ENCODE measurements at places on chromosomes 16 and 17.

GRCh38 chr17:4789701-4789950, 862 bp downstream of the GLTPD2 start:
- DNase-seq, result no peak

DNA sequence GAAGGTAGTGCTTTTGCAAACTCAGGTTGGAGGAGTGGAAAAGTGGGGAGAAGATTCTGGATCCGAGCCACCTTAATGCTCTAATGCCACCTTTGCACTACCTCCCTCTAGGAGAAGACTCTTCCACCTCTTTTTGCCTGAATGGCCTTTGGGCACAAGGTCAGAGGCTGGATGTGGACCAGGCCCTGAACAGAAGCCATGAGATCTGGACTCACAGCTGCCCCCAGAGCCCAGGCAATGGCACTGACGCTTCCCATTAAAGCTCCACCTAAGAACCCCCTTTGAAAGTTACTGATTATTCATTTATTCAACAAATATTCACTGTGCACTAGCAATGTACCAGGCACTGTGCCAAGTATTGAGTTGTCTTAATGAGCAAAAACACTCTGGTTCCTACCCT, 3.2 kb downstream of the SHBG start:
- DNase-seq, result no peak

GRCh38 chr17:59466946-59467801, 98.2 kb upstream of the DHX40 start:
- no peak for DNase-seq

GRCh38 chr16:22240023-22240710, 34.1 kb downstream of the EEF2K start:
- no peak for DNase-seq

DNA sequence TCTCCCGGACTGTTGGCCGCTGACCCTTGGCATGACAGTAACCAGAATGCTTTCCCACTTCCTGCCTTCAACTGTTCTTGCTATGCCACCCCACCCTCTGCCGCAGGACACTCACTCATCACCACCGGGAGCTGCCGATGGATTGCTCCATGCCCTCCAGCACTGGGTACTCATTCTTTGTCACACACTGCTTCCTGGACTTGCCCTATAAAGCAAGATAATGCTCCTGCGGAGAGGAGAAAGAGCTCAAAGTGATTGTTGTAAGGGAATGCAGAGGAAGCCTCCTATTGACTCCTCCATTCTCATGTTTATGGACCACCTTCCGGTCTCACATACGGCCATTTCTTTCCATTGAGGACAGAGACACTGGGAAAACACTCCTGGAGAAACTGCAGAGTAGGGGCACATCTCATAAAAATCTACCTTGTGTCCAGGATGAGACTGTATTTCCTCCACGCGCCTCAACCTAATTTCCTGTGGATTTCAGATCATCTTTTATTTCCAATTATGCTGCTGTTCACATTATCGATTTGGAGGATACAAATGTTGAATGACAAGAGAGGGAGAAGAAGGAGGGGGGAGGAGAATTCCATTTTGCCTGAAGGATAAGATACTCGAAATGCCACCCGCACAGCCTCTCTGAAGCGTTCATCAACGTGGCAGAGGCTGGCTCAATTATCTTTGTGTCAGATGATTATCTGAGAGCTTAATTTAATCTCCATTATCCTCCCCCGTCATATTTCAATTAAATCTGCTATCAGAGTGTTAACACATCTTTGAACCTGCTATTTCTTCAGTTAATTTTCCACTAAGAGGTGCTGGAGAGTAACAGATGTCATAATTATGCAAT, 486.1 kb upstream of the SALL1 start:
- no peak for DNase-seq

GRCh38 chr16:49366669-49367068, 6.9 kb upstream of the C16orf78 start:
- no peak for DNase-seq

GRCh38 chr17:78857266-78857665, 16.7 kb upstream of the USP36 start:
- no peak for DNase-seq

- DNase-seq, result no peak
Observed at GRCh38 chr16:85242140-85242539, 129.9 kb upstream of the CIBAR2 start.

DNA sequence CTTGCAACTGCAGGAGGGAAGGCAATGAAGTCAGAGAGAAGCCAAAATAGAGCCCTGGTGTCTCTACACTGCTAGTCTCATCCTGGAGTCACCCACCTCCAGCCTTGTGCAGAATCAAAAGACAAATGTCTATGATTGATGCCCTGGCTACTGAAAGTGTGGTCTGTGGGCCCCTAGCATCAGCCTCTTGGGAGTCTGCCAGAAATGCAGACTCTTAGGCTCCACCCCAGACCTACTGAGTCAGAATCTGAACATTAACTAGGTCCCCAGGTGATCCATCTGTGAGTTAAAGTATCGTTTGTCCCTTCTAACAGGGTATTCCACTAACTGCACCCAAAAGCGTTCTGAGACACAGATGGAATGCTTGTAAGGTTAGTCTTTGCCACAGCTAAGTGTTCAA, 21.2 kb downstream of the EARS2 start:
- DNase-seq, result no peak

- peak; percentile 41 for DNase-seq
Observed at GRCh38 chr16:48542020-48542473, 67.9 kb downstream of the N4BP1 start.

- no peak for DNase-seq
Observed at GRCh38 chr16:56097306-56097705, 94.0 kb upstream of the GNAO1 start.

- no peak for DNase-seq
Observed at GRCh38 chr17:31155208-31155810, 60.5 kb downstream of the NF1 start.

GRCh38 chr17:69625474-69625873, 211.0 kb downstream of the MAP2K6 start:
- DNase-seq, result no peak

- DNase-seq, result no peak
Observed at GRCh38 chr16:17831330-17831729, 360.6 kb upstream of the XYLT1 start.

DNA sequence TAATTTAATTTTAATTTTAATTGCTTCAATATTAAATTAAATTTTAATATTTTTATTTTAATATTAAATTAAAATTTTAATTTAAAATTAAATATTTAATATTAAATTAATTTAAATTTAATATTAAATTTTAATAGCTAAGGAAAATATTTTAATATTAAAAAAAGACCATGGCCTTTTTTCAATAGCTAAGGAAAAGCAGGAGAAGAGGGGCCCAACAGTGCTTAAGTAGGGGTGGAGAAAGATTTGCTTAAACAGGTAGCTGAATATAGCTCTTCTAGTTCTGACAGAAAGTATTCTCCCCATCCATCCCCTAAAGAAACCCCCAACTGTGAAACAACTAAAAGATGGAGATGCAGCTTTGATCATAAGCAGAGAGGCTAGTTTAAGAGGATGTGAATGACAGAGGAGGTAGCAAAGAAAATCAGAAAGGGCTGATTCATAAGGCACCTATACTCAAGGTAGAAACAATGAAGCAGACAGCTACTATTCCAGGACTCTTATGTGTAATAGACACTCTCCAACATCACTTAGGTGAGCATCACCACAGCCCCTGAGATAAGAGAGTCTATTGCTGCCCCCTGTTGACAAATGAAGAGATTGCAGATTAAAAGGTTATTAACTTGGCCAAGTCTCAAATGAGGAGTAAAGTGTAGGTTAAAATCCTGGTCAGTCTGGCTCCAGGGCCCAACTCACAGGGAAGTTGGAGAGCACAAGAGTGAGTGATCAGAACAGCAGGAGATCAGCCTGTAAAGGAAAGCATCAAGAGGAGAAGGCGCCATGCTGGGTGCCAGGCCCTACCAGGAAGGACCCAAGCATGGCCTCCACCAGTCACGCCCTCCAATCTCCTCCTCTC, 7.8 kb upstream of the RNASEK start:
- DNase-seq, result peak; percentile 70

DNA sequence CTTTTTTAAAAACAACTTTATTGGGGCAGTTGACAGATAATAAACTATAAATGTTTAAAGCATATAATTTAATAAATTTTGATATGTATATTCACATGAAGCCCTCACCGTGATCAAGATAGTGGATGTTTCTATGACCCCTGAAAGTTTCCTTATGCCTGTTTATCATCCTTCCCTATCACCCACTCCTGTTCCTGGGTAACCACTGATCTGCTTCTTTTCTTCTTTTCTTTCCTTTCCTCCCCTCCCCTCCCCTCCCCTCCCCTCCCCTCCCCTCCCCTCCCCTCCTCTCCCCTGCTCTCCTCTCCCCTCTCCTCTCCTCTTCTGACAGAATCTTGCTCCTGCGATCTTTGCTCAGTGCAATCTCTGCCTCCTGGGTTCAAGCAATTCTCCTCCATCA, 193.7 kb upstream of the CDH13 start:
- no peak for DNase-seq

DNA sequence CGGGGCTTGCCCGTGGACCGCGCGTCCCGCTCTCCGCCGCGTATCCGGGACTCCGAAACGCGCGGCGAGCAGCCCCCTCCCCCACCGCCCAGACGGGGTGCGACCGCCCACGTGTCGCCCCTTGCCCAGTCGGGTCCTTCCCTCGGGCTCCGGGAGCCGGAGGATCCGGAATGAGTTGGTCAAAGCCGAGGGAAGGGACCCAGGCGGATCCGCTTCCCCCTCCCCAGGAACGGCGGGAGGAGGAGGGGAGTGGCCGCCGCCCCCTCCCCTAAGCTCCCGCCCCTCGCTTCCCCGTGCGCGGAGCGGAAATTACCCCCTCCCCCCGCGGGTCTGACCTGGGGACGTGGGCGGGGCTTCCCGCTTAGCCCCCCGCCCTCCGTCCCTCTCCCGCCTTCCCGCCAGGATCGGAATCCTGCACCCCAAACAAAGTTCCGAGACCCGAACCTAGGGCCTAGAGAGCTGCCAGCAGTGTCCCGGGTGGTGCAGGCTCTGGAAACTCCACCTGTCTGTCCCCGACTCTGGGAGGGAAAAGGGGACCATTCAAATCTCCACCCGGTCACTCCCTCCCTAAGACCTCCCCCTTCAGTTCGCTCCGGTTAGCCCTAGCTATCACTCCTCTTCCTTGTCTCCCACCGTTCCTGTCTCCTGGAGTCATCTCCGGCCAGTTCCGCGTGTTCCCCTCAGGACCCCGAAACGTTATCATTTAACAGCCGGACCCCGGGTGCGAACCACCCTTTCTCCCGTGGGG, 1.0 kb upstream of the IGF2BP1 start:
- DNase-seq, result no peak

DNA sequence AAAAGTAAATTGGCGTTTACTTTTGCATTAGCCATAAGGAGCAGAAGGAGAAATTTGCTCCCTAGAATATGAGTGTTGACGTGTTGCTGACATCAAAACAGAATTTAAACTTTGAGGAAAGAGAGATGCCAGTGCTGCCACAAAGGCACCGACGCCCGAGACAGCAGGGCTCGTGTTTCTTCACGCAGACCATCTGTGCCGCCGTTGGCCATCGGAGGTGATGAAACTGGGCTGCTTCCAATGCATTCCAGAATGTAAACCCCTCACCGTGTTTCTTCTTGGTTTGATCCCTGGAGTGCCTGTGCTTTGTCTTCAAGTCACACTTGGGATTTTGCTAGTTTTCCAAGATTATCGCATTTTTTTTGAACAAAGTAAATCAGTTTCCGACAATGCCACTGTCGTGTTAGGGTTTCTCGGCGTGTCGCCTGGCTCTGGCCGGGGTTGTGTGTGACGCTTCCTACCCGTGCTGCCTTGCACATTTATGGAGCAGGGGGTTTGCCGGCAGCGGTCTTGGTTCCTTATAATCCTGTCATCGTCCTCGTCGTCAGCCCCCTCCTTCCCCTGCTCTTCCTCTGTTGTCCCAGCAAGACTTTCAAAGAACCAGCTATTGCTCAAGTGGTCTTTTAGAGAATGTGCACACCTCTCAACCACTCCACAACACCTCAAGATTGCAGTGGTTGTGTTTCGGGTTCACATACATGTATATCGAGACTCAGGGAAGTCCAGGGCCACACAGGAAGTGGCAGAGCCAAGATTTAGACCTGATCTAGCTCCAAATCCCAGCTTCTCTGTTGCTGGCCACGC, 103.9 kb downstream of the METRNL start:
- DNase-seq, result peak; percentile 16

DNA sequence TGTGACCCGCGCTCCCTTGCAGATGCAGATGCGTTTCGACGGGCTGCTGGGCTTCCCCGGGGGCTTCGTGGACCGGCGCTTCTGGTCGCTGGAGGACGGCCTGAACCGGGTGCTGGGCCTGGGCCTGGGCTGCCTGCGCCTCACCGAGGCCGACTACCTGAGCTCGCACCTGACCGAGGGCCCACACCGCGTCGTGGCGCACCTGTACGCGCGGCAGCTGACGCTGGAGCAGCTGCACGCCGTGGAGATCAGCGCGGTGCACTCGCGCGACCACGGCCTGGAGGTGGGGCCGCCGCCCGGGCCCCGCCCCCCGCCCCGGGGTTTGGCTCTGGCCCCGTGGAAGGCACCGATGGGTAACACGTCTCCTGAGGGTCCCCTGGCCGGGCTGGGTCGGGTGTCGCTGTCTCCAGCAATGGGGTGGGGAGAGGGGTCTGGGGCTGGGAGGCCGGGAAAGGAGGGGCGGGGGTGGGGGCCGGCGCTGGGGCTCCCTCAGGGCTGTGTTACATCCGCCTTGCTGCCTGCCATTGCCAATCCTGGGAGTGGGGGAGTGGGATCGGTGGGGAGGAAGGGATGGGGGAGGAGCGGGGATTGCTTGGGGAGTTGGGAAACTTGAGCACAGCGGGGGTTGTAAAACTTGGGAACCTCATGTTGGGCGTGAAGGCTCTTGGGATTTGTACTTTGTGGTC, 737 bp downstream of the NUDT16L1 start:
- DNase-seq, result peak; percentile 54

DNA sequence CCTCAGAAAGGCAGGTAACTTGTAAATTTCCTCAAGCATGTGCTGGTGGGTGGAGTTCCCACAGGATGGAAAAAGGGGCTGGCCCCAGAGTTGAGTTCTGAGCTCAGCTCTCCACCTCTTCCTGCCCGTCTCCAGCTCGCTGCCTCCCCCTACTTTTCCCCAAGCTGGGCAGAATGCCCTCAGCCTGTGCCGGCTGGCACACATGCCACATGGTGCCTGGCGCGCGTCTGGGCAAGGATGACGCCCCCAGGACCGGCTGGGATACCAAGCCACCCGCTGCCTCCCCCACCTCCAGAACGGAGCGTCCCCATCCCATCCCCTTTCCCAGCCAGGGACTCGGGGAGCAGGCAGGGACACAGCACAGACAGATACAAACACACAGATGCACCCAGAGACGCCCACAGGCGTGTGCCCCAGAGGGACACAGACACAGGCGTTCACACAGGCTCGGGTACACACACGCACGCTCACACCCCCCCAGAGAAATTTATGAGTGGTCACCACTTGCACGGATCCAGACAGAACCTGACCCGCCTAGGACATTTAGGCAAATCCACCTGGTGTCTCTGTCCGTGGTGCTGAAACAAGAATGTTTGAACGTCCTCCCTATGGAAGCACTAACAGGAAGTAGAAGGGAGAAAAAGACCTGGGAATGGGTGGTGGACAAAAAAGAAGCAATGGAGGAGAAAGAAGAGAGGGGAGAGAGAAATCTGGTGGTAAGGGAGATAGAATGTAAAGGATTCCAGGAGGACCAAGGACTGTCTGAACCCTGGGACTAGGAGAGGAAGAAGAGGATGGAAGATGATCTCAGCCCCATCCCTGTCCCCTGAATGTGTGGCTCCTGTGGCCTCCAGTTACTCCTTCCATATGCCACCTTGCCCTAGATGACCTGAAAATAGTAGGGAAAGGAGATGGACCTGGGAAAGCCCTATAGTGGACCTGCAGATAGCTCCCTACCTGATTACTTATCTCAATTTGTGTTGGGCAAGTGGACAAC, 15.5 kb downstream of the NEUROD2 start:
- peak; percentile 67 for DNase-seq

- no peak for DNase-seq
Observed at GRCh38 chr17:77888242-77889134, 70.0 kb upstream of the TNRC6C start.
